Esophagus squamous epithelium (tissue), 5 donors: ENCODE measurements at places on chromosomes 13 and 19. TPM values are rescaled to one million over a fixed set of nuclear protein-coding genes. Genes with fewer than 3 reads are reported as not detected.

- peaks cover 1% of the 10 kb centered on the region for H3K4me1 ChIP-seq
- no peak for DNase-seq
- no peaks in the 10 kb centered on the region for H3K36me3 ChIP-seq
- H3K27me3 ChIP-seq = no peaks in the 10 kb centered on the region
- no peak overlapping the region for H3K4me3 ChIP-seq
- no peak overlapping the region for H3K27ac ChIP-seq
Observed at GRCh38 chr19:45243144-45243732, 2.0 kb downstream of the EXOC3L2 start.

GRCh38 chr13:75181906-75182305 lies 300.1 kb downstream of the TBC1D4 start:
- no peaks in the 10 kb centered on the region for H3K27me3 ChIP-seq
- no peaks in the 10 kb centered on the region for H3K36me3 ChIP-seq
- H3K27ac ChIP-seq = no peak overlapping the region
- no peak for DNase-seq

- no peaks in the 10 kb centered on the region for H3K4me1 ChIP-seq
- no peak for DNase-seq
- H3K4me3 ChIP-seq = no peak overlapping the region
- no peaks in the 10 kb centered on the region for H3K36me3 ChIP-seq
Observed at GRCh38 chr13:59343993-59344822, 819.5 kb downstream of the DIAPH3 start.

- H3K27ac ChIP-seq = no peak overlapping the region
- no peaks in the 10 kb centered on the region for H3K27me3 ChIP-seq
- no peak for DNase-seq
- no peak overlapping the region for H3K4me3 ChIP-seq
Observed at GRCh38 chr13:32267836-32268439, 47.2 kb downstream of the ZAR1L start.

- H3K27ac ChIP-seq = peak overlapping the region; percentile 79
- peaks cover 4% of the 10 kb centered on the region for H3K4me1 ChIP-seq
- no peak for DNase-seq
- peak overlapping the region; percentile 88 for H3K4me3 ChIP-seq
Observed at GRCh38 chr13:42992764-42993122, 702 bp upstream of the EPSTI1 start.

GRCh38 chr13:63184693-63185092 lies 1769.0 kb upstream of the PCDH20 start:
- no peaks in the 10 kb centered on the region for H3K4me1 ChIP-seq
- no peak for DNase-seq
- H3K36me3 ChIP-seq = no peaks in the 10 kb centered on the region
- no peak overlapping the region for H3K4me3 ChIP-seq

DNA sequence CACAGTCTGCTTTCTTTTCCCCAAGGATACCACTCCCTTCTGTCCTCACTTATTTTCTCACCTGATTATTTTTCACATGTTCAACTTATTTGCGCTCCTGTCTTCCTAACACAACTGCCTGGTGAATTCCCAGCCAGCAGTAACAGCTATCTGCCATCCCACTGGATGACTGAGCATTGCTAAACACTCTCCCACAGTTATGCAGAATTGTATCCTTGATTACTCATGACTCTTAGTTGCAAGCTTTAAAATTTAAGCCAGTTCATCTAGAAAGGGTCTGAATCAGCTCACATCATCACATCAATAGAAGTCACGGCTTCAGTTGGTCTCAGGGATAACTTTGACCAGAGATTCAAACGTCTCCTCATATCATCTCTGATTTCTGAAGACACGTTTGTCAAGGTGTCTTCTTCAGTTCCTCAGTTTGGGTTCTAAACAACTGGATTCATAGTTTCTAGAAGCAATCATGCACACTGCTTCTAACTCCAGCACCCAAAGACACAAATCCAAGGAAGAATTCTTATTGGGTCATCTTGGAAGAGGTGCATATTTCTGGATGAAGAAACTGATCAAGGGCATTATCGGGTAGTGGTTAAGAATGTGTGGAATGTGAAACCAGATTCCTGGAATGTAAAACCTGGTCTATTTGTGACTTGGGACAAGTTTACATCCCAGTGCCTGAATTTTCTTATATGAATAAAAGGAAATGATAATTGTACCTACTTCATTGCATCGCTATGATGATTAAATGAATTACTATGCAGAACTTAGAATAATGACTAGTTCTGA lies 13.9 kb upstream of the DACH1 start:
- no peaks in the 10 kb centered on the region for H3K27me3 ChIP-seq
- peaks cover 5% of the 10 kb centered on the region for H3K4me1 ChIP-seq
- DNase-seq = no peak
- H3K36me3 ChIP-seq = no peaks in the 10 kb centered on the region

DNA sequence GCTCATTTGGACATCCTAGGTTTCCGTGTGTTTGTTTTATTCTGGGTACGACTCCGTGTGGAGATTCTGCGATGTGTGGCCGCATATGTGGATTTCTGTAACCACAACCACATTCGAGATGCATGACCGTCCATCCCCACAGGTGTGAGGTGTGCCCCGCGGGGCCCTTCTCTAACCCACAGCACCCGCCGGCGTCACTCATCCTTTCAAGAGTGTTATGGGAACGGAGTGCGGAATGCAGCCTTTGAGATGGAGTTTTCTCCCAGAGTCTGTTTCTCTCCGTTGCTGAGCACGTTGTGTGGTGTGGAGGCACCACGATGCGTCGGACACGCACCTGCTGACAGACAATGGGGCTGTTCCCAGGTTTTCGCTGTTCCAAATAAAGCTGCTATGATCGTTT lies 40.0 kb downstream of the C13orf46 start:
- no peak overlapping the region for H3K4me3 ChIP-seq
- H3K36me3 ChIP-seq = no peaks in the 10 kb centered on the region
- DNase-seq = no peak
- no peaks in the 10 kb centered on the region for H3K27me3 ChIP-seq
- no peaks in the 10 kb centered on the region for H3K4me1 ChIP-seq

DNA sequence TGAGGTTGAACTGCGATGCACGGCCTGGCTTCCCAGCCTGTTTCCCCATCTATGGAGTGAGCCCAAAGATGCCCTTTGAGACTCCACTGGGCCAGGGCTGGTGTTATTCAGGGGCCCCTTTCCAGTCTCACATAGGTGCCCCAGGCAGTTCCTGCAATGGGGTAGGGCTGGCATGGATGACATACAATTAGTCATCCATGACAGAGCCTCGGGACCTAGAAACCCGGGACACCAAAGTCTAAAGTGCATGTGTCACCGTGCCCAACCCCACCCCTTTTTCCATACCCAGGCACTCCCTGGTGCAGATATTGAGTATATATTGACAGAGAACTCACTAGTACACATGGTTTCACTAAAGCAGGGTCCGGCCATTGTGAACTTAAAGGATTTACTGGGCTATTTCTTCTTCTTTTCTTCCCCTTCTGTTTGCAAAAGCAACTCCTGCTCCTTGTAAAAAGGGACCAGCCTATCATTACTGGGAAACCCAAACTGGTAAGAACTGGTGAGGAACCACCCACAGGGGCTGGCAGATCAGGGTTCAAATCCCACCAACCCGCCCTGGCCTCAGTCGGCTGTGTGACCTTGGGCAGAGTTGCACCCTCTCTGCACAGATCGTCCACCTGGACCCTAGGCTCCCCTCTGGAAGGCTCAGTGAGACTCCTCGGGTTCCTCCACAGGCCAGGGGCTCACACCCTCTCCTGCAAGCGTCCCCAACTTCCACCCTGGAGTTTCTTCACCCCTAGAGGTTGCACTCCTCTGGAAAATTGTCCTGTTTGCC lies 2.7 kb downstream of the B3GNT3 start:
- H3K36me3 ChIP-seq = no peaks in the 10 kb centered on the region
- DNase-seq = no peak
- H3K4me3 ChIP-seq = no peak overlapping the region
- peak overlapping the region; percentile 52 for H3K27ac ChIP-seq
- H3K27me3 ChIP-seq = peaks cover 86% of the 10 kb centered on the region
- H3K4me1 ChIP-seq = peaks cover 41% of the 10 kb centered on the region

DNA sequence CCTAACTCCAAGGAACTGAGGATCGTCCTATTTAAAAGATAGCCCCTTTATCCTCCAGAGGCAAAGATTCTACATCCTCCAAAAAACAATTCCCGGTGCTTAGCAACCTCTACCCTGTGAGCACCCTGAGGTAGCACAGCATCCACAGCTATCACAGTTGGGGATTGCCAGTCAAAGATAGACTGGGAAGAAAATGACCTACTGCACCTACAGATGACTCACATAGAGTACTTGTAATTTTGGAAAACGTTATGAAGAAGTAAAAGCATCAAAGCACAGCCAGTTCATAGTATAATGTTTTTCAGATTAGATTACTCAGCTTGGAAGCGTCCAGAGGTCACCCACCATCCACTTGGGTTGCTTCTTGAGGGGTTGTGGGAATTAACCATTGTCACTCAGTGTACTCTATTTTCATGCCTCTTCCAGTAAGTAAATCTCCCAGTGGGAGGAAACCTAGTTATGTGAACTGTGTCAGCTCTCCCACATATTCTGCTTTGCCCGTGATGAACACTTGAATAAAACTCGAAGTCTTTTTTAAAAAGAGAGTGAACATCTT lies 8.9 kb upstream of the FAM124A start:
- DNase-seq = no peak
- H3K4me1 ChIP-seq = no peaks in the 10 kb centered on the region
- H3K27ac ChIP-seq = no peak overlapping the region
- H3K36me3 ChIP-seq = no peaks in the 10 kb centered on the region
- peaks cover 67% of the 10 kb centered on the region for H3K27me3 ChIP-seq

DNA sequence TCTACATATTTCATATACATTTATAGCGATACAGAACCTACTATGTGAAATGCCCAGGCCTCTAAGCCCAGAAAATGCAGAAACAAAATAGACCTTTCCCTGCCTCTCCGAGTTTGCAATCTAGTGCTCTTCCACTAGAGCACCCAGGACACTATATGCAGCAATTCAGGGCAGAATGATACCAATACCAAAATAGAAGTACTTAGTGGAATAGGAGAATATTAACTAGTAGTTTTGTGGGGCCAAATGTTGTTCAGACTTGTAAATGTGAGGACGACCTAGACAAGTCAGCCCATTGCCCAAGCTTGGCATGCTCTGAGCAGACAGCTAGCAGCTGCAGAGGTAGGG lies 35.8 kb upstream of the FLT1 start:
- no peak for DNase-seq
- H3K4me3 ChIP-seq = peak overlapping the region; percentile 69
- H3K27ac ChIP-seq = no peak overlapping the region
- peaks cover 89% of the 10 kb centered on the region for H3K27me3 ChIP-seq

DNA sequence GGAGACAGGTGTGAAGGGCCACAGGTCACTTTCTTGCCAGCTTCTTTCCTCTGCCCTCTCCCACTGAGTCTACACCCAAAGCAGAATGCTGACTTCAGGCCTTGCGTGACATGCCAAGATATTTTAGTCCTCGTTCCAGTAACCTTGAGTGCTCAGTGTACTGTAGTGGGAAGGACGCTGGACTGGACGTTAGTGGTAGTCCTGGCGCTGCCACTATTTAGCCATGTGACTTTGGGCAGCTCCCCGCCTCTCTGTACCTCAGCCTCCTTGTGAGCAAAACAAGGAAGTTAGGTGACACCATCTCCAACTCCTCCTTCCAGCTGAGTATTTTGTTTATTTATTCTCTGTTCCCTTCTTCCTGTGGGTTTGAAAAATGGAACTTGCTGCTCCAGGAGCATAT lies 86.1 kb downstream of the FRY start:
- no peak for DNase-seq
- H3K4me1 ChIP-seq = no peaks in the 10 kb centered on the region
- H3K27ac ChIP-seq = no peak overlapping the region
- no peaks in the 10 kb centered on the region for H3K36me3 ChIP-seq
- H3K4me3 ChIP-seq = no peak overlapping the region

DNA sequence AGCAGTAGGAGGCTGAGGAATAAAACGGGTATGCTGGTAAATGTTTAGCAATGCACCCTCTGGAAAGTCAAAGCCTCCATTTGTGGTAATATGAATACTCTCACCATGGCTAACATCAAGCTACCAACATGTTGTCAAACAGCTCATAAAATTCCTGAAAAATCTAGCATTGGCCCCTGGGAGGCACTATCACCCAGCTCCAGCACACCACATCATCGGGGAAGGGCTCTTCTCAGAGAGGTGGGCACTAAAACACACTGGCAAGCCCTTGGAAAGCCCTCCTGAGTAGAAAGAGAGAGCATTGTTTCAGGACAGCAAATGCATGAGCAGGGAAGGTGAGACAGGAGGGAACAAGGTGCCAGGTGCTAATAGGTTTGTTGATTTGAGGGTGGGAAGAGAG lies 53.9 kb upstream of the FLT1 start:
- H3K4me1 ChIP-seq = no peaks in the 10 kb centered on the region
- H3K36me3 ChIP-seq = no peaks in the 10 kb centered on the region
- no peaks in the 10 kb centered on the region for H3K27me3 ChIP-seq
- H3K4me3 ChIP-seq = no peak overlapping the region

- no peak for DNase-seq
- no peaks in the 10 kb centered on the region for H3K27me3 ChIP-seq
- no peak overlapping the region for H3K27ac ChIP-seq
- no peaks in the 10 kb centered on the region for H3K36me3 ChIP-seq
Observed at GRCh38 chr19:5170329-5170745, 170.3 kb downstream of the PTPRS start.

DNA sequence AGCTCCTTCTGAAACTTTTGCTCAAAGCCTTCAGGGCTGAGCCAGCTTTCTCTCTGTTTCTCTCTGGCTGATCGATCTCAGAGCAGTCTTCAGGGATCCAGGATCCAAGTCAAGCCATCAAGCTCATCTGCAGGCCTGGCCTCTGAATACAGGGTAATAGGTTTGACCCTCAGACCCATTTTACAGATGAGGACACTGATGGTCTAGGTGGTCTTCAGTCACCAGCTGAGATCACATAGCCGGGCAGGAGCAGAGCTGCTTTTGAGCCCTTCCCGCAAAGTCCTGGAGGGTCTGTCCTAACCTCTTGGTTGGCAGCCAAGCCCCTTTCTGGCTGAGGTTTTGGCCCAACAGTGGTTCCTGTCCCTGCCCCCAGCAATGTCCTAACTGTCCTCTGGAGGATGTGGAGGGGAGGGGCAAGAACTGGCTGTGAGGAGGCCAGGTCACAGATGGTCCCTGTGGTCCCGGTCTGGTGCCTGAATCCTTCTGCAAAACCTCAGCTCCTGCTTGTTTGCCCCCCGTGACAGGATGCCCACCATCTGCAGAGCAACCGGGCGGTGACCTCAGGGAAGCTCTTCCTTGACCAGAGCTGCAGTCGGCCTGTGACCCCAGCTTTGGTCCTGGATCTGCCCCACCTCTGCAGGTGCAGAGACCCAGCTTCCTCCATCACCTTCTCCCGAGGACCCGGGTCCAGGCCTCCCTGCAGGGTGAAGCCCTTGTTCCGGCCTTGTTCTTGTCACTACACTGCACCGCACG lies 5.8 kb upstream of the PEAK3 start:
- DNase-seq = no peak
- H3K27ac ChIP-seq = no peak overlapping the region
- peaks cover 79% of the 10 kb centered on the region for H3K27me3 ChIP-seq

The CD37 gene
- total RNA-seq = 5.4 TPM

The ZNF441 gene
- total RNA-seq = 1.9 TPM

The CLC gene
- total RNA-seq = not detected

The CYP4F12 gene
- total RNA-seq = 34.5 TPM

The ZNF524 gene
- total RNA-seq = 21.0 TPM
